ENCODE measurements at places on chromosomes 16 and 17.

DNA sequence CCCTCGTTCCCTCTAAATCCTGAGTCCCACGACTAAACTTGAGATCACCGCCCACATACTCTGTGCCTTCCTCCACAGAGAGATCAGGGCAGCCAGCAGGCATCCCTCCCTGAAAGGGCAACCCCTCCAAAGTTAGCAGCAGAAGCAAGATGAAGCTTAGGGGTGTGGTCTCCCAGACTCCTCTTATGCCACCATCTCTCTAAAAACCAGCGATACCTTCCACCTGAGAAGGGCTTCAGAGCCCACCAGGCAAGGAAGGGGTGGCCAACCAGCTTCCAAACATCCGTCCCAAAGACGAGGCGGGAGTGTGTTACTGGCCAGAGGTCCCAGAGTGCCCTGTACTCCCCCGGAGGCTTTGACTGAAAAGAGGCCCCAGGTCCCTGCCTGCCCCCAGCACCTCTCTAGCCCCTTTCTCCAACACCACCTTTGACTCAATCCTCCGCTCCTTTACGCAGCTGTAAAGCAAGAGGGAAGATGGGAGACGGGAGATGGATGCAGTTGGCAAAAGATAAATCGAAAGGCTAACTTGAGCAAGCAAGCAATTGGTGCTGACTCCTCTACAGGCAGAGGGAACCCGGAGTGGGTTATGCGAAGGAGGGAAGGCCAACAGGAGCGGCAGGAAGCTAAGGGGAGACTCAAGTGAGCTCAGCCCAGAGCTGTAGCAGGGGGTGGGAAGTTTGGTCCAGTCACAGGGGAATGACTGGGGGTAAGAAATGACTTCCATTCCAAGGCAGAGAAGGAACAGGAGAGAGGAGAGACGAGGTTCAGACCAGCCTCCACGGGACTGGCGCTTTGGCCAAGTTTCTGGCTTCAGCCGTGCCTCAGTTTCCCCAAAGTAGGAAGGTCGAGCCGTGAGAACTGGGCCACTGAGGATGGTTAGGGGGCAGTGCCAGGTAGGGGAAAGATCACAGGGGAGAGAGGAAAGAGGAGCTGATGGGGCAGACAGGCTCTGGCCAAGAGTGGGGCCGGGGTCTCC lies 1.0 kb downstream of the ST3GAL2 start:
- no peak for DNase-seq

- no peak for DNase-seq
Observed at GRCh38 chr16:84502075-84502474, 2.4 kb downstream of the MEAK7 start.

- DNase-seq: no peak
Observed at GRCh38 chr17:82664701-82665182, 16.5 kb upstream of the WDR45B start.

- no peak for DNase-seq
Observed at GRCh38 chr16:10180042-10180770, 2.0 kb downstream of the GRIN2A start.

DNA sequence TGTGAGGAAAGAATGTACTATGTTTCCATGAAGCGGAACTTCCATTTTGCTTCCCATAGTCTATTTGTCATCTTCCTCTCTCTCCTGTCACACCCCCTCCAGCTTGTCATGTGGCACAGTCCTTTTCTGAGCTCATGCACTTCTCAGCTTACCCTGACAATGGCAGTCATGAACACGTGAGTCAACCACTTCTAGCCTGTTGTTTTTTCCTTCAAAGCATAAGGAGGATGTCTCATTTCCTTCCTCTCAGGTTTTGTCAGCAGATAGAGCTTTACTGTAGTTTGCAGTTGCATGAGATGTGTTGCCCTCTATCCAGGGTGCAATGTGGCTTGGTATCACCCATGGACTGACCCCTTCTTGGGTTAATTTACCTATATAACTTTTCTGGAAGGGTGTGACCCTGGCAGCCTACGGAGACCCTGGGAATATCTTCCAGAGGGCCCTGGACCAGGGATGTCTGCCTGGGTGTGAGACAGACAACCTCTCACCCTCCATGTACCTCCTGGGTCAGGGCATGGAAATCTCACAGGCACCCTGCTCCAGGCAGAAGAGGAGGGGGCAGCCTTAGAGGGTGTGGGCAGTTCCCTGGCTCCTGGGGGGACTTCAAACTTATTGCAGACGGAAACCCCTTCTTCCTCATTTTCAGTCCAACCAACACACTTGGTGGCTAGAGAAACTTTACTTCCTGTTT lies 4.0 kb upstream of the ZNF267 start:
- DNase-seq: peak; percentile 57

GRCh38 chr17:57900991-57901743 lies 51.3 kb upstream of the MRPS23 start:
- no peak for DNase-seq
